ENCODE measurements at places on chromosomes 4 and X.

GRCh38 chr4:15718959-15719358, 16.1 kb downstream of the BST1 start:
- no peak for DNase-seq

DNA sequence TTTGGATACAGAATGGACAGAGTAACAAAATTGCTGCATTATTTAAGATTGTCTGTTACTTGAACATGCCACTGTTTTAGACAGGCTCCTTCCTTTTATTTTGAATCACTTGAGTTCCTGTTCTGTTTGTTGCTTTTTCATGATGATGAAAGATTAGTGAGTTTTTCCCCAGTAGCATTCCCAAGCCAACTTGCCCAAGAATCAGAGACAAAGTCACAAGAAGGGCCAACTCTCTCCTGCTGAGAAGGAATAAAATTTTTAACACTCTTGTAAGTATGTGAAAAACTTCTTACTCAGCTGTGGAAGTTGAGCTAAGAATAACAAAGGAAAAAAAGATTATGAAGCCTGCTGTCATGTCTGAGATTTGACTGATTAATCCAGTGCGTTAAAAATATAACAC, 104.2 kb downstream of the KLHL8 start:
- DNase-seq = no peak

GRCh38 chr4:83890816-83891215, 354.9 kb downstream of the GPAT3 start:
- DNase-seq = no peak

DNA sequence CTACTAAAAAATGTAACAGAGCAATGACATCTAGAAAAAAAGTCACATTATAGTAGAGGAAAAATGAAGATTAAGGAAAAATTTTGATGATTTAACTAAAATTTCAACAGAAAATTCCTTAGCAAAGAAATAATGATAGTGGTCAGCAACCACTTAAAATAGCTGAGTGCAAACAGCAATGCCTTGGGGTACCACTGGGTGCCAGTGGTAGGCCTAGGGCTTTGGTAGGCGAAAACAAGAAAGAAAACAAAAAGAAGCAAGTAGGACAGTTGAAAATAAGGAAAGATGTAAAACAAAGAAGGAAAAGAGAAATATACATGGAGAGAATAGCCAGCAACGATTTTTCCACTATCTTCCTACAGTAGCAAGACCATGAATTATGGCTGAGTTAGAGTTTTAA, 313.5 kb upstream of the IRS4 start:
- no peak for DNase-seq

Data from activated T-cell treated with anti-CD3 and anti-CD28 coated beads, Interleukin-2, amount 50 U/mL, for 1 hour (primary cell).